Stimulated activated naive CD4-positive, alpha-beta T cell (primary cell): ENCODE measurements at places on chromosomes 2 and 18.

- no peak for DNase-seq
These were observed 327.2 kb upstream of the TRIB2 start for GRCh38 chr2:12389344-12390045.

GRCh38 chr2:181955010-181955409, 30.6 kb upstream of the PPP1R1C start:
- DNase-seq, result no peak

DNA sequence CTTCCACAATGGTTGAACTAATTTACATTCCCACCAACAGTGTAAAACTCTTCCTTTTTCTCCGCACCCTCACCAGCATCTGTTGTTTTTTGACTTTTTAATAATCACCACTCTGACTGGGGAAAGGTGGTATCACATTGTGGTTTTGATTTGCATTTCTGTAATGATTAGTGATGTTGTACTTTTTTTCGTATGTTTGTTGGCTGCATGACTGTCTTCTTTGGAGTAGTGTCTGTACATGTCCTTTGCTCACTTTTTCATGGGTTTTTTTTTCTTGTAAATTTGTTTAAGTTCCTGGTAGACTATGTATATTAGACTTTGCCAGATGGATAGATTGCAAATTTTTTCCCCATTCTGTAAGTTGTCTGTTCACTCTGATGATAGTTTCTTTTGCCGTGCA, 574.8 kb downstream of the KCNJ3 start:
- DNase-seq, result no peak

DNA sequence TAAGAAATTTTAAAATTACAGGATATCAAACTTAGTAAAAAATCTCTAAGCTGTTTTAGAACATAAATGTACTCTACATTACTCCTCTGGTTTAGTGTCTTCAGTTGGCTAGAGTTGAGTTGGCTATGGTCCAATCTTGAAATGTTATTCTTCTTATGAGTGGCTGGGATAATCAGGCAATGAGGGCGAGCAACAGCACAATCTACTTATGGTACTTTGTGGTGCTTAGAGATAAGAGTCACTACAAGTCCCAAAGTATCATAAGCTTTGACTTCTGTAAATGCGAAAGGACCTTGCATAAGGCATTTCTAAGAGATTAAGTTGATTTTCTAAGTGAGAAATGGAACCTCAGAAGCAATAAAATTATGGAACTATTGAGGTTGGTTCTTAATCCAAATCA, 361.7 kb downstream of the GPD2 start:
- no peak for DNase-seq

DNA sequence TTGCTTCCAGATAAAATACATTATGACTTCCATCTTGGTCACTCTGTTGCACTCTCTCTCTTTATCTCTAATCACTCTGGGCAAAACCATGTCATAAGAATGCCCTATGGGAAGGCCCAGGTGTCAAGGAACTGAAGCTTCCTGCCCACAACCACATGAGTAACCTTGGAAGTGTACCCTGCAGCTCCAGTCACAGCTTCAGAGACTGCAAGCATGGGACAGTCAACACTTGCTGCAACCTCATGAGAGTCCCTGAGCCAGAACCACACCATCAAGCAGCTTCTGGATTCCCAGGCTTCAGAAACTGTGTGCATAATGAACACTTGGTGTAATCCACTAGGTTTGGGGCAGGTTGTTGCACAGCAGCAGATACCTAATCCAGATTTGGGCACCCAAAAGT, 121.1 kb upstream of the BCL2L11 start:
- no peak for DNase-seq
